Stimulated activated CD8-positive, alpha-beta memory T cell treated with anti-CD3 and anti-CD28 coated beads, Interleukin-4, amount 100 ng/mL, for 1 hour (primary cell): ENCODE measurements at places on chromosomes 6 and 20.

- no peak for DNase-seq
Observed at GRCh38 chr6:22526736-22527135, 42.6 kb upstream of the HDGFL1 start.

- no peak for DNase-seq
Observed at GRCh38 chr6:87213364-87213763, 58.0 kb downstream of the ZNF292 start.

- DNase-seq = no peak
Observed at GRCh38 chr6:39213195-39213920, 15.9 kb downstream of the KCNK5 start.

DNA sequence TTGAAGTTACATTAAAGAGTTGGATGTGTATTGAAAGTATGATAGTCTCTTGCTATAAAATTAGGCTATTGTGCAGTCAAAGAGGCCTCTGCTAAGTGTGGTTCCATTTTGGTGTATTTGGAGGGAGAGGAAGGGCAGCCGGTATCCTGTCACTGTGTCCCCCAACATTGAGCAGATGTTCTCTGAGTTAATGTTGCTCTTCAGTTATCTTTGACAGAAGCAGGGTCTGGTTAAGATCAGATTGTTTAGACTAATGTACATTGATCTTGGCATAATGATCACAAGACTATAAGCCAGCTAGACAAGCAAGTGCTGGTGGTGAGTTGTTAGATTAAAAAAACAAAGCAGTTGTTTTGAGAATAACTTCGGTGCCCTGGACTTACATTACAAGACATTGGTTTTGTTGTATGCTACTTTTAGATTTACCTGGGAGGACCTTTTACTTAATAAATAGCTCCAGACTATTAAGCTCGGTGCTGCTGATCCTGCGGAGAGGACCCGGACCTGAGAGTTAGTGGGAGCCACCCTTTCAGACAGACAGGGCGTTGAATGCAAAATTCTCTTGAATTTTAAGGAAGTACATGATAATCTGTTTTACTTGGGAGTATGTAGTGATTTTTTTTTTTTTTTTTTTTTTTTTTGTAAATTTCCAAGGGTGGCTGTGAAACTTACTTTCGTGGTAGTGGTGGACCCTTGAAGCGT is 97.8 kb downstream of the JARID2 start:
- no peak for DNase-seq
